Stimulated activated CD4-positive, alpha-beta T cell treated with anti-CD3 and anti-CD28 coated beads, Interleukin-1b, Interleukin-23, amount 100 ng/mL, for 4 hours (primary cell): ENCODE measurements at places on chromosomes 12 and 14.

DNA sequence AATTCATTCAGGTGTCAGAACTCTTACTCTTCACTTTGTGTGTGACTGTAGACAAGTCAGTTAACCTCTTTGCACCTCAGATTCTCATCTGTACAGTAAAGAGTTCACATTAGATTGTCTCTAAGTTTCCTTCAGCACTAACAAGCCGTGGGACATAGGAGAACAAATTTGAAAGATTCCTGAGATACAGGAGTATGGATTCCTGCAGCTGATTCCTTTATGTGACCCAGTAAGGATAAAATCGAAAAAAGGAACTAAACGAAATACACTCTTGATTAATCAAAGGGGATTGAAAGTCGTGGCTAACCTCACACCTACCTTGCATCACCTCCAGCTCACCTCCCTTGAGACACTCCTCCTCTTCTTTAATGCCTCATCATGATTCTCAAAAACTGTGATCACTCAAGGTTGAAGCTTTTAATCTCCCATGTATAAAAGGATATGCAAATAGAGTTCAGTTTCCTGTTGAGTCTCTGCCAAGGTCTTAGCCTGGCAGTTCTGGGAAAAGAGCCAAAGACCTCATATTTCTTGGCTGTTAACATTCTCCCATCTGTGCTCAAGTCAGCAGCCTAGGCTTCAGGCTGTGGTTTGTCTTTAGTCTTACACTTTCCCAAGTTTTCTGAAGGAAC, 156.6 kb downstream of the DAD1 start:
- DNase-seq, result no peak

DNA sequence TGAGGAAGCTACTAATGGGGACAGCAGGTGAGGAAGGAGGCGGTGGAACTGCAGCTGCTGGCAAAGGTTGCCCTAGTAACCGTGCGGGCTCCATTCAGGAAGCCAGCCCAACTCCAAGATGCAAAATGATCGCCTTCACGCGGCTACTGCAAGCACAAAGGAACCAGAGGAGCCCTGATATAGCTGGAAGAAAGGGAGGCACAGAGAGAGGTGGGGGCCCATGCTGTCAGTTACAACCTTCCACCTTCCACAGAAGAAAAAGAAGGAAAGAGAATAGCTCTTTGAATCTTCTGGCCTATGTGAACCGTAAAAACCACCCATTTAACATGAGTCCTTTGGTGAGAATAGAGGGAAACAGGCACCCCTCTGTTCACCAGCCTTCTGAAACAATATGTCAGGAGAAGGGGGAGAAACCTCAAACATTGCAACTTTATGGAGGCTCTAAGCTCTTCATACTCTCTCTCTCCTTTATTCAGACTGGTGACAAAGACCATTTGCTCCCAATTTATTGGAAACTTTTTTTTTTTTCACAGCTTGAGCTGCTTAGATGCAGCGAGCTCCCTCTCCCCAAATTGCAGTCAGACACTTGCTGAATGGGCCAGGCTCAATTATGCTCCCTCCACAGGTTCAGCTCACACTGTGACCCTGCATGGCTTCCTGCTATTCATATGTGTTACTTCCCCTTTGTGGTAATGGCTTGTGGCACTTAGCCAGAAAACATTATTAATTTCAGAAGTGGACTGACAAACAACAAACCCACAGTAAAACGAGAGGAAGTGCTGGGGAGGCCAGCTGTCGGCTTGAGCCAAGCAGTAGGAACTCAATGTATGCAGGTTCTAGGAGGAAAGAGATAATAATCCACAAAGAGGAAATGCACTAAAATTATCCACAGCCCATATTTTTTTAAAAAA, 6.2 kb downstream of the DUSP6 start:
- DNase-seq, result no peak

GRCh38 chr14:31926652-31927347, 150.3 kb upstream of the ARHGAP5 start:
- no peak for DNase-seq

- no peak for DNase-seq
Measured at GRCh38 chr12:105218434-105218833, 17.5 kb downstream of the APPL2 start.

DNA sequence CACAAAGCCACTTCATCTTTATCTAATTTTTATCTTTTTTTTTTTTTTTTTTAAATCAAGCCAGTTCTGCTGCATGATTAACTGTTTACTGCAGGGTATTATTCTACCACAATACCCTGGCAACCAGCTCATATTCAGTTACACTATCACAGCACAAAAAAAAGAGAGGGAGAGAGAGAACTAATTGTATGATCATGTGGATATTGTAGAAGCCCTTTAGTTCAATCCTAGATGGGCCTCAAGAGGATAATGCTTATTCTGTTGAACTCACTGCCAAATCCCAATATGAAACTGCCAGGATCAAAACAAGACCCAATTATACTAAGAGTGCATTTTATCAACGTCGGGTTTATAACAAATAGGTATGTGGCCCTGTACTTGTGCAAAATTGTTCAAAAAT, 51.5 kb downstream of the MED13L start:
- no peak for DNase-seq

GRCh38 chr12:106138357-106138632, 459 bp downstream of the NUAK1 start:
- no peak for DNase-seq

GRCh38 chr14:55102141-55102621, 26.9 kb upstream of the LGALS3 start:
- no peak for DNase-seq

GRCh38 chr12:58966939-58967338, 46.6 kb upstream of the LRIG3 start:
- DNase-seq, result no peak

DNA sequence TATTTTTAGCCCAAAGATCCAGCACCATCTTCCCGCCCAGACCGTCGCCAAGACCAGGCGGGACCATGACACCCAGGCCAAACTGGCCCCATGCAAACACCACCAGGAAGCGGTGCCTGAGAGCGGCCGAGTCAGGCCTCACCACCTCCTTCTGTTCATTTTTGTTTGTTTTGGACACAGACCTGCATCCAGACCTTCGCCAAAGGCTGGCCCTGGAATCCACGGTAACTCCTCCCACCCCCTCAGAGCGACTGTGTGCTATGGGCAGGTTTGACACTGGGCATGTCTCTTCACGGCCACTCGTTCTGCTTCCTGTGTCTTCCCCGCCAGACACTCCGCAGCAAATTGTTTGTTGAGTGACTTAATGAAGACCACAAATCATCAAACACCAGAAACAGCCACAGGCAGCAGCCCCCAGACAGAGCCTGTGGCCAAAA, 47.1 kb downstream of the NCOR2 start:
- DNase-seq, result no peak

DNA sequence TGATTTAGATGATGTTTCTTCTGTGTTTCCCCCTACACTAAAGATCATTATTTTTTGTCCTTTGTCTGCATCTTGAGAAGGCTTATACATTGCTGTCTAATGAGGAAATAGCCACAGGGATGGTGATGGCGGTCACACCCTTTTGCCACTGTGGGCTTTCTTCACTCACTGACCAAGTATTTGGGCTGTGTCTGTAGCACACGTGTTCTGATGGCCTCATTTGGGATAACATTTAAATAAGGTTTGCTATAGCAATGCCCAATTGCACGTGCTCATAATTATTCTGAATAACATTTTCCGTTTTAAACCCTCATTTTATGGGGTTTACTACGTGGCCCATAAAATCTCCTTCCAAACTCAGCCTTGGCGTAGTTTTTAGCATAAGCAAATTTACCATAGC, 230.3 kb upstream of the PRICKLE1 start:
- no peak for DNase-seq

DNA sequence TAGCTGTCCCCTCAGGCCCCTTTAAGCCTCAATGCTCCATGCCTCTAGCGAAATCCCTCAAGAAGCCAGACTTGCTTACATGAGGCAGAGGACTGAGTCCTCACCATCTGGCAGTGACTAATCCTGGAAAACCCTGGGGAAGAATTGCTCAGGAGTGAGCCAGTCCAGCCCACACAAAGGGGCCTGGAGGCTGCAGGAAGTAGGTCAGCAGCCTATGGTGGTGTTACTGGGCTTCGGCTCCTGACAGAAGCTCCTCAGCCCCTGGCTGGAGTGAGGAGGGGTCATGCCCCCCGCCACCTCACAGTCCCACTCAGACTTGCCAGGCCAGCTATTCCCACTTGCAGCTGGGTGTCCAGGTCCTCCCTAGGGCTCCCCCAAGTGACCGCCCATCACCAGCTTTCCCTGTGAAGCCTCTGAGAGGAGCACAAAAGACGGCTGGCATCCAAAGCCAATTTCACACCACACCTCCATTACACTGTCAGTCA, 250.5 kb downstream of the DPF3 start:
- no peak for DNase-seq

- DNase-seq, result no peak
Measured at GRCh38 chr14:94048691-94049624, 22.8 kb downstream of the OTUB2 start.

- no peak for DNase-seq
Measured at GRCh38 chr12:109464642-109465351, 12.3 kb downstream of the KCTD10 start.

DNA sequence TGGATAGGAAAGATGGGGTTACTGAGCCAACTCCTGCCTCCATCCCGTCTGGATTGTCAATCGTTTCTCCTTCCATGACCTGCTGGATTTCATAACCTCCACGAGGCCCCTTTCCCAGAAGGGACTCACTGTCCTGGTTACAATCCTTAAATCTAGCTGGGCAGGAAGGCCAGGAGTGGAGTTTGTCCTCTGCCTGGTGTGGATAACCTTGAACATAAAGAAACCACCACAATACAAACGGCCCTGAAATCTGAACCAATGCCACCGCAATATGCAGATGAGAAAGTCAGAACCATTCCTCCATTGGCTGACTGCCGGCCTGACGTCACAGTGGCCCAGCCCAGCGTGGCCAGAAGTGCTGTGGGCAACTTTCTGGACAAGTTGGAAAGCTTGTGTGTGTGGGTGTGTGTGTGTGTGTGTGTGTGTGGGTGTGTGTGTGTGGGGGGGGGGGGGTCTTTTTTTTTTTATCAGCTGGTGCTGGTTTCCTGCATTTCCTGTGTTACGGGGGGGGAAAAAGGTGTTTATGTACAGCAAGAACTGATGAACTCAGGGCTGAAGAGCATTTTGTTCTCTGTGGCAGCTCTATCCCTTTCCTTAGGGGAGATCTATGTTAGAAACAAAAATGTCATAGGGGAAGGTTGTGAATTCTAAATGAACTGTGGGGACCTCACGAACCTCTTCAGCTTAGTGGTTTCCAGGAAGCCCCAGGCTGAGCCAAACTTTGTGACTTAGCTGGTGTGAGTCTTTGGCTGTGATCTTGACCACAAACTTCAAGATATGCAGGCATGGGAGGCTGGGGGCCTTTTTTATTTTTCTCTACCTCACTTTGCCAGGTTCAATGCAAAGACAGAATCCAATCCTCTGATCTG, 81.6 kb upstream of the MED13L start:
- peak; percentile 33 for DNase-seq

- no peak for DNase-seq
Measured at GRCh38 chr12:130776857-130777339, 60.8 kb upstream of the RIMBP2 start.

GRCh38 chr14:65444230-65444629, 31.7 kb downstream of the FUT8 start:
- DNase-seq, result no peak

DNA sequence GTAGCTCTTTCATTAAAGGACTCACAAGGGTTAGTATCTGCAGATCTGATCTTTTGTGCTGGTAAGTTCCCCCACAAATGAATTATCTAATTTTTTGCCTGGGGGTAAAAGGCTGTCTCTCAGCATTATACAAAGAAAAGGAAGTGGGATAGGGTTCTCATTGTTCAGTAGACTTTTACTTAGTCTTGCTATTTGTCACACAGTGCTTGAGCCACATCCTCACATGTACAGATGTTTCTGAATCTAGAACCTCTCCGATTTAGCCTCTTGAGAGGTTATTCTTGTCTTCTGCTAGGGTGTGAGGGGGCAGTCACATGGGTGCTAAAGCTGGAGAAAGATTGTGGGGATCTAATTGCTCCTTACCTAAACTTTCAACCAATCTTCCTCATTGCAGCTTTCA, 93.0 kb downstream of the SLC41A2 start:
- DNase-seq, result no peak

GRCh38 chr14:24910408-24910986, 139.4 kb downstream of the STXBP6 start:
- DNase-seq, result no peak

DNA sequence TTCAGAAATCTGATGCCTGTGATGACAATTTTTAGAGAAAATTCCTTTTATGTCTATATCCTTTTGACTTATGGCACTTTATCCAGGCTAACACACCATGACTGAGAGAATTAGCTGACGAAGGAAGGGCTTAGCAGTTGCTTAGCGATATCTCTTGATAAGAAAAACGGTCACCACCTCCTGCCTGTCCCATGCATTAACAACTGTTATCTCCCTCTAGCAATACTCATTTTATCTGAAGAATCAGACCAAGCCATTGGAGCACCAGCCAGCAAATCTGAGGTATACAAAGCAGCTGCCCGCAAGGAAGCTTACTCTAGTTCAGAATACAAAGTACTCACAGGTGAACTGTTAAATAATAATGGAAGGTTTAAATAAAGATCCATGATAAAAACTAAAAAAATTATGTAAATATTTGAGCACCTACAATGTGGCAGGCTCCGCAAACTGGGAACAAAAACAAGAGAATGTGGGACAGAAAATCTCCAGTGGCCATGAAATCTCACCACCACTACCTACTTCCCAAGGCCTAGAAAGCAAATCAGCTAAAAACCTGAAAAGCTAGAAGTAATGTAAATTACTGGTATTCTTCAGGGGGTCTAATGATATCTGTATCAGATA, 24.3 kb downstream of the PPM1H start:
- DNase-seq, result no peak

DNA sequence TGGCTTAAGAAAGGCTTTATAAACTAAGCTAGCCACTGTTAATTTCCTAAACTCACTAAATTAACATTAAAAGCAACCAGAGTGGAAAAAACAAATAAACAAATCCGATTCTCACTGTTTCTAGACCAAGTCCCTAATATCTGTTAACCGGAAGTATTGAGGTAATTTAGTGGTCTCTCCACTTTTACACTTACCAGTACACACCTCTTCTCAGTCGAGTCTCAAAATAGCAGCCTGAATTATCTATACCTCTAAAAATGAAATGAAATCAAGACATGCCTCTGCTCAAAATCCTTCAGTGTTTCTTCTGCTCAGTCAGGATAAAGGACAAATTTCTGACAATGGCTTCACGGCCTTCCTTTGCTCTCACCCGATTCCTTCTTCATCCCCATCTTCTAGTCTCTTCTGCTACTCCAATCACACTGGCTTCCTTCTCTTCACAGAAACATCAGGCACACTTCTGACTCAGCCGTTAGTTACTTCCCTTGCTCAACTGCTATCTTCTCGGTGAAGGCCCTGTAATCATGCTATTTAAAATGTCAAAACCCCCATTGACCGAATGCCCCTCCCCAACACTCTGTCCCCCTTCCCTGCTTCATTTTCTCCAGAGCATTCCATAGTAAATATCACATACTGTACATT, 161.3 kb downstream of the KITLG start:
- no peak for DNase-seq
